ENCODE measurements at places on chromosomes 6 and 20.

- no peak for DNase-seq
These were observed 23.9 kb upstream of the PRL start for GRCh38 chr6:22320750-22321149.

DNA sequence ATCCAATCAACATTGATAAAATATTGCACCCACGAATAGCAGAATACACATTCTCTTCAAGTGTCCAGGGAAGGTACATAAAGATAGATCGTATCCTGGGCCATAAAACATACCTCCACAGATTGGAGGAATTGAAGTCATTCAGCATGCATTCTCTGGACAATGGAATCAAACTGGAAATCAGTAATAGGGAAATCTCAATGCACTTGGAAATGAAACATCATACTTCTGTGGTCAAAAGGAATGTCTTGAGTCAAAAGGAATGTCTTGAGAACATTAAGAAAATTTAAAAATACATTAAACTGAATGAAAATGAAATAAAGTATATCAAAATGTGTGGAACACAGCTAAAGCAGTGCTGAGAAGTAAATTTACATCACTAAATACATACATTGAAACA lies 138.8 kb downstream of the TFAP2A start:
- no peak for DNase-seq

GRCh38 chr6:100469101-100469859 lies 4.6 kb upstream of the SIM1 start:
- DNase-seq: no peak

DNA sequence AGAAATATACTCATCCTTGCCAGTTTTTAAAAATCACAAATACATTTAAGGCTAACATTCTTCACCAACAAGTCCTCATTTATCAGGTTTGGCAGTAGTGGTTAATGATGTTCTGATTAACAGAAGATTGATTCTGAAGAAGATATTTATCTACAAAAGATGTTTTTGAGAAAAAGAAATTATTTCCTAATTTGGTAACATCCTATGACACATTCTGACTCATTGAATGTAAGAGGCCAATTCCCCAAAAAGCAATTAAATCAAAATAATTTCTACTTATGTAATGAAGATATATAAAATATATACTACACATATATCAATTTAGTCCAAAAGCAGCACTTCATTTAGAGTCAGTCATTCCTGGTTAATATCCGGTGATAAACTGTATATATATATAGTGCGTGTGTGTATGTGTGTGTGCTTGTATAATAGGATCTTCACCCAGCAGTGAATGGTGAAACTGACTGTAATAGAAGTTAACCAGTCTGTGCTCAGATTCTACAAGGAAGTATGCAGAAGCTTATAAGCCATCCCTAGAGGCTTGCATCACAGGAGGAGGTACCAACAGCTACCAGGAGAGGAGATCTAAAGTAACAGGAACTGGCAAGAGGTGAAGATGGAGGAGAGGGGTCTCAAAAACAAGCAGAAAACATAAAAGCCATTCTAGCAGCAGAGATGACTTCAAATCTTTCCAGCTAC lies 82.9 kb upstream of the MARCKS start:
- no peak for DNase-seq

DNA sequence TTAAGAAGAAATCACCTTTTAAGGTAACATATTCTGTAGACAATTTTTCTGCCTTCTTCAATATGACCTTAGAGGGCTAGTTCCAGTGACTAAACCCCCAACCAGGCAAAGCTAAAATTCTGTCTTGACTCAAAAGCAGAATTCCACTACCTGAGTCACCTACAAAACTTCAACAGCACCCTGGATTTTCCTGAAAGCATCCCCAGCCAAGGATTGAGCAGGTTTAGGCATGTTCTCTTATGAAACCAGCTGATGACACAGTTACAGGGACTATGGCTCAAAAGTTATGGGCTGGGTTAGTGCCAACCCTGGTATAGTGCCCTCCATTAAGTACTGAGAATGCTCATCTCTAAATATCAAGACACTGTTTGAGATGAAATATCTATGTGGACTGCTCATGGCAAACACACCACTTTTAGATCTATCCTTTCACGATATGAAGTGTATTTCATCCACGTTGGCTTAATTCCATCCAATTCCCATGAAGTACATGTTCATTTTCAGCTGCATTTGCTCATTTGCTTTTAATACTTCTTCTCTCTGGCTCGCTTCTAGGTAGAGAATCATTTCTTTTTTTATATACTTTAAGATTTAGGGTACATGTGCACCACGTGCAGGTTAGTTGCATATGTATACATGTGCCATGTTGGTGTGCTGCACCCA lies 53.6 kb upstream of the TNFAIP3 start:
- DNase-seq: no peak

- DNase-seq: peak; percentile 99
These were observed at the start of gene SNAI1 for GRCh38 chr20:49982346-49983122. Gene SNAI1, plus strand, starts transcription at chr20:49982980. Its CDS starts 80 bp downstream, at chr20:49983060.

GRCh38 chr6:20302702-20303251 lies 90.5 kb upstream of the MBOAT1 start:
- DNase-seq: no peak

GRCh38 chr6:41424370-41425058 lies 89.1 kb downstream of the NCR2 start:
- peak; percentile 69 for DNase-seq

GRCh38 chr6:33692760-33693158 lies 18.7 kb downstream of the UQCC2 start:
- no peak for DNase-seq

DNA sequence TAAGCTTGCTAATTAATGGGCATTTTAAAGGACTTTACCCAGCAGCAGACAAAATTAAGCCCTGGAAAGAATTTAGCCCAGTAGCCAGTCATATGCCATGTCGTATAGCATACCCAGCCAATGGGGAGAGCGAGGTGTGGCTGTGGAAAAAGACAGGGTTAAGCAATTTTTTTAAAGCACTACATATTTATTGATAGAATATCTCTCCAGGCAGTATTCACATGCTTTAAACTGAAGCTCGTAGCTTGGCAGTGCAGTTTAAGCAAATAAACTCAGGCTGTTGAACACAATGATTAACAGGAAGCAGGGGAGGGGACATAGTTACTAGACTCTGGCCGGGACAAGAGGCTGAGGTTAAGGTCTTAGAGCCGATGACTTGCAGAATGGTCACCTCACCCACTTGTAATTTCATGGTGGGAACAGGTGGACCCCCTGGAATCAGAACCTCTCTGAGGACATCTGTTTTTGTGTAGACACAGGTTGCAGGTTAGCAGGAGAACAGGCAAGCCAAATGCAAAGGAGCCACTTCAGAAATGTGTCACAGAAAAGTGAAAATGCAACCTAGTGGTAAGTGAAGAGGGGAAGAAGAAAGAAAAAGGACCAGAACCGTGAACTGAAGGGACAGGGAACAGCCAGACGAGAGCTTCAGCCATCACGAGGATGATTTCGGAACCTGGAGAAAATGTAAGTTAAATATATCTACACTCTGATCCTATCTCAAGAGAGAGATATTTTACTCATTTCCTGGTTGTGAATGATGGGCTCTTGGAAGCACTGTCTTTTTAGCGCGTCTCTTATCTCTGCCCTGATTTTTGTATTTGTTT lies 7.2 kb downstream of the GCNT2 start:
- peak; percentile 43 for DNase-seq

- no peak for DNase-seq
These were observed 87.5 kb upstream of the TOP1 start for GRCh38 chr20:40941133-40941610.

GRCh38 chr20:49483696-49484123 lies 1.2 kb upstream of the KCNB1 start:
- no peak for DNase-seq

DNA sequence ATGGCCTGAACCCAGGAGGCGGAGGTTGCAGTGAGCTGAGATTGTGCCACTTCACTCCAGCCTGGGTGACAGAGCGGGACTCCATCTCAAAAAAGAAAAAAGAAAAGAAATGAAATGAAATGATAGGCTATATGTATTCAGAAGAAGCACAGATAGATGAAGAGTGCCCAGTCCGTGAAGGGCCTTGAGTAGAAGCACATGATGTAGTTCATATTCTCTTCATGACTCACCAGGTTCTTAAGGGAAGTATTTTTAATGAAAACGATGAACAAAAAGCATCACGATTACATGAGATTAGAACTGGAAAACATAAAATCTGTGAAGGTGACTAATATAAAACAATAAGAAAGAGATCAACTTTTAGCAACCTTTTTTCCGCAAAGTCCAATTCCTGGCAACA lies 29.8 kb downstream of the TPD52L1 start:
- no peak for DNase-seq

DNA sequence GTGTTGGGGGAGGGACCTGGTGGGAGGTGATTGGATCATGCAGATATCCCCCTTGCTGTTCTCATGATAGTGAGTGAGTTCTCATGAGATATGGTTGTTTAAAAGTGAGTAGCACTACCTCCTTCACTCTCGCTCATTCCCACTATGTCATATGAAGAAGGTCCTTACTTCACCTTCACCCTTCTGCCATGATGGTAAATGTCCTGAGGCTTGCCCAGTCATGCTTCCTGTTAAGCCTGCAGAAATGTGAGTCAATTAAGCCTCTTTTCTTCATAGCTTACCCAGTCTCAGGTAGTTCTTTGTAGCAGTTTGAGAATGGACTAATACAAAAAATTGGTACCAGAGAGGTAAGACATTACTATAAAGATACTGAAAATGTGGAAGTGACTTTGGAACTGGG lies 425.9 kb downstream of the HTR1B start:
- no peak for DNase-seq

DNA sequence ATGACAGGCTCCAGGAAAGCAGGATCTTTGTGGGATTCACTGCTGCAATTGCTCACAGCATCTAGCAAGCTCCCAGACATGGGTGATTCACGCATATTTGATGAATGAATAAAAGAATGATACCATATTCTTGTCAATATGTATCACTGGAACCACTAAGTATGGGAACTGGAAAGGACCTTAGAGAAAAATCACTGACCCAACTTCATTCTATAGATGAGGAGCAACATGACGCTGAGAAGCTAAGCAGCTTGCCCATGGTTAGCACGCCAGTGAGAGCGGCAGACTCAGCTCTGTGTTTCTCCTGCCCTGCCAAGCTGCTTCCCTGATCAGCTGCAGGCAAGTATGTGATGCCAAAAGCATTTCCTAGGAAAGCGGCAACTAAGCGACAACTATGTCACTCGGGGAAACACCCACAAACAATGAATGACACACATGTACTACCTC lies 66.8 kb downstream of the PPP1R3G start:
- DNase-seq: no peak

Measured in HuH-7.5 (cell line).